ENCODE measurements at places on chromosomes 13 and 19. TPM values are rescaled to one million over a fixed set of nuclear protein-coding genes. Genes with fewer than 3 reads are reported as not detected.

DNA sequence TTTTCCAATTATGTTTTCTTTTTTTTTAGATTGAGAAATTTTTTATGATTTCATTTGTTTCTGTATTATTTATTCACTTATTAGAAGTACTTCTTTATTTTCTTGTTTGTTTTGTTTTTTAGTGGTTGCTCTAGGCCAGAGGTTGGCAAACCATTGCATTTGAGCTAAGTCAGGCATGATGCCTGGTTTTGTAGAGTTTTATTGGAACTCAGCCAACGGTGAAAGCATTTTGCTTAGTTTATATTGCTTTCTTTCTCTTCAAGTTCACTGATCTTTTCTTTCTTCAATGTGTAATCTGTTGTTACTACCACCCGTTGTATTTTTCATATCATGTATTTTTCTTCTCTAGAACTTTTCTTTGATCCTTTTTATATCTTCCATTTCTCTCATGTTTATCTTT is 19.7 kb downstream of the ZNF567 start:
- no peaks in the 10 kb centered on the region for H3K27me3 ChIP-seq
- H3K4me3 ChIP-seq = no peak overlapping the region
- no peak for DNase-seq
- H3K27ac ChIP-seq = no peak overlapping the region
- no peaks in the 10 kb centered on the region for H3K4me1 ChIP-seq
- peaks cover 81% of the 10 kb centered on the region for H3K36me3 ChIP-seq

- H3K36me3 ChIP-seq = no peaks in the 10 kb centered on the region
- H3K4me1 ChIP-seq = no peaks in the 10 kb centered on the region
- DNase-seq = no peak
- H3K27ac ChIP-seq = no peak overlapping the region
- H3K4me3 ChIP-seq = no peak overlapping the region
Observed at GRCh38 chr13:21684576-21684975, 13.7 kb downstream of the FGF9 start.

DNA sequence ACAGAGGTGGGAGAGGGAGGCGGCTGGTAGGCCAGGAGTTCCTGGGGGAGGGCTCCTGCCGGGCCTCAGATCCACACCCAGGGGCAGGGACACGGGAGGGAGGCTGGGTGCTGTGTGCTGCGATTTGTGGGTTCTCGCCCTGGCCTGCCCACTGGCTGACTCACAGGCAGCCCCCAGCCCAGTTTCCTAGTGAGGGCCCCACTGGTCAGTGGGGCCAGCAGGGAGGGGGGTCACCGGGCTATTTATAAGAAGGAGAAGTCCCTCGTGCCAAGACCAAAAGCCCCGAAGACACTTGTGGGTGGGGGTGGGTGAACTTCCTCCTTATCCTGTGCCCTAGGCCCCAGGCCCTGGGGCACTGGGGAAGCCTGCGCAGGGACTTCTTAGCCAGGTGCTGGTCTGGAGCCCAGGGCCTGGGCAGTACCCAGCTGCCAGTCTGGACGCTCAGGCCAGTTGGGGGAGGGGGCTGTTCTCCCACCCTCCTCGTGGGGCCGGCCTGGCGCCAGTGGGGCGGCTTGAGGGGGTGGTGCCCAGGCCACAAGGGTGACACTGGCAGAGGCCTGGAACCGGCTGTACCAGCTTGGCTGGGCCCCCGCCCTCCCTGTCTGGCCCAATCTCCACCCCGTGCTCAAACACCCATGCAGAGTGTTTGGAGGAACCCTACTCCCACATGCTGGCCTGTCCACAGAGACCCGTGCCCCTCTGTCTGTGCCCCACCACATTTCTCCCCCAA is 5.0 kb upstream of the JUNB start:
- H3K4me1 ChIP-seq = peaks cover 44% of the 10 kb centered on the region
- no peaks in the 10 kb centered on the region for H3K36me3 ChIP-seq
- H3K27me3 ChIP-seq = no peaks in the 10 kb centered on the region
- H3K4me3 ChIP-seq = no peak overlapping the region
- no peak for DNase-seq

- no peak overlapping the region for H3K27ac ChIP-seq
- H3K36me3 ChIP-seq = no peaks in the 10 kb centered on the region
- no peak overlapping the region for H3K4me3 ChIP-seq
- no peaks in the 10 kb centered on the region for H3K4me1 ChIP-seq
Observed at GRCh38 chr13:69556540-69557196, 551.0 kb upstream of the ATXN8OS start.

DNA sequence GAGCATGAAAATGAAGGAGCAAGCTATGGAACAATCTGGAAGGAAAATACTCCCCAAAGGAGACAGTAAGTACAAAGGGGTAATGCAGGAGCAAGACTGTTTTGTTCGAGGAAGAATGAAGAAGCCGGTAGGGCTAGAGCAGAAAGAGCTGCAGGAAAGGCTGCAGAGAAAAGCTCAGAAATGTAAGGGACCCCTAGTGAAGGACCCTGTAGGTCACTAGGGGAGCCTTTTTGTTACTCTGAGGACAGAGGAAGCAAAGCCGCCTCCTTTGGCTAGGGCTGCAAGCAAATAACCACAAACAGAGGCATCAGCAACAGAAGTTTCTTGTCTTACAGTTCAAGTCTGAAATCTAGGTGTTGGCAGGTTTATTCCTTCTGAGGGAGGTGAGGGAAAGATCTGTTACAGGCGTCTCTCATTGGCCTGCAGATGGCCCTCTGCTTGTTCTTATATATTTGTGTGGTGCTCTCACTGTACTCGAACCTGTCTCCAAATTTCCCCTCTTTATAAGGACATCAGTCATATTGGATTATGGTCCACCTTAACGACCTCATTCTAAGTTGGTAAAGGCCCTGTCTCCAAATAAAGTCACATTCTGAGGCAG is 362.3 kb downstream of the COG6 start:
- H3K4me1 ChIP-seq = no peaks in the 10 kb centered on the region
- no peak overlapping the region for H3K27ac ChIP-seq
- no peaks in the 10 kb centered on the region for H3K36me3 ChIP-seq

DNA sequence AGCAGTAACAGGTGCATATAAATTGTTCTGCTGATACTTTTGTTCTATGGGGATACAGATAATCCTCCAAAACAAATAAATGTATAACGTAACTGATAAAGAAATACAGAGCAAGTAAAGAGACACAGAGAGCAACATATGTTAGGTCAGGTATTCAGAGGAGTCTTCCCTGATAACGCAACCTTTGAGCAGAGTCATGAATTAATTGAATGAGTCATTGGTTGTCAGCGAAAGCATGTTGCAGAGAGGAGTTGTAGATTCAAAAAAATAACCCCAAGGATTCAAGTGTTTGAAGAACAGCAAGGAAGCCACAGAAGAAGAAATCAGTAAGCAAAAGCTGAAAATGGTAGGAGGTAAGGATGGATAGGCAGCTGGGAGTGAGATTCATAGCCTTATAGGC is 245.2 kb downstream of the TBC1D4 start:
- peaks cover 6% of the 10 kb centered on the region for H3K27me3 ChIP-seq
- H3K4me3 ChIP-seq = no peak overlapping the region
- H3K27ac ChIP-seq = no peak overlapping the region
- H3K36me3 ChIP-seq = peaks cover 2% of the 10 kb centered on the region
- no peaks in the 10 kb centered on the region for H3K4me1 ChIP-seq

DNA sequence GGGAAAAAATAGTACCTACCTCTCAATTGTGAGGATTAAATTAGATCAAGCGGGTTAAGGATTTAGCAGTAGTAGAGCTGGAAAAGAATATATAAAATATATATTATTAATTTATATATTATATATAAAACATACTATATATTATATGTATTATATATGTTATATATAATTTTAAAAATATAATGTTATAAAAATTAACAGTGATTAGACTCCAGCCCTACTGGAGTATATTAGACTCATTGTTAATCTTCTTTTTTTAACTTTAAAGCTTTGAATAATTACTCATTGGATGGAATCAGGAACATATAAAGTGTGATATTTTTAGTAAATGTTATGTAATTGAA is 380 bp upstream of the MRPL54 start:
- H3K36me3 ChIP-seq = peaks cover 7% of the 10 kb centered on the region
- H3K4me1 ChIP-seq = peaks cover 23% of the 10 kb centered on the region
- peak overlapping the region; percentile 96 for H3K4me3 ChIP-seq

- no peak overlapping the region for H3K4me3 ChIP-seq
- no peak overlapping the region for H3K27ac ChIP-seq
- H3K36me3 ChIP-seq = no peaks in the 10 kb centered on the region
- no peak for DNase-seq
- H3K27me3 ChIP-seq = peaks cover 5% of the 10 kb centered on the region
Observed at GRCh38 chr19:3234800-3235199, 10.3 kb downstream of the CELF5 start.

DNA sequence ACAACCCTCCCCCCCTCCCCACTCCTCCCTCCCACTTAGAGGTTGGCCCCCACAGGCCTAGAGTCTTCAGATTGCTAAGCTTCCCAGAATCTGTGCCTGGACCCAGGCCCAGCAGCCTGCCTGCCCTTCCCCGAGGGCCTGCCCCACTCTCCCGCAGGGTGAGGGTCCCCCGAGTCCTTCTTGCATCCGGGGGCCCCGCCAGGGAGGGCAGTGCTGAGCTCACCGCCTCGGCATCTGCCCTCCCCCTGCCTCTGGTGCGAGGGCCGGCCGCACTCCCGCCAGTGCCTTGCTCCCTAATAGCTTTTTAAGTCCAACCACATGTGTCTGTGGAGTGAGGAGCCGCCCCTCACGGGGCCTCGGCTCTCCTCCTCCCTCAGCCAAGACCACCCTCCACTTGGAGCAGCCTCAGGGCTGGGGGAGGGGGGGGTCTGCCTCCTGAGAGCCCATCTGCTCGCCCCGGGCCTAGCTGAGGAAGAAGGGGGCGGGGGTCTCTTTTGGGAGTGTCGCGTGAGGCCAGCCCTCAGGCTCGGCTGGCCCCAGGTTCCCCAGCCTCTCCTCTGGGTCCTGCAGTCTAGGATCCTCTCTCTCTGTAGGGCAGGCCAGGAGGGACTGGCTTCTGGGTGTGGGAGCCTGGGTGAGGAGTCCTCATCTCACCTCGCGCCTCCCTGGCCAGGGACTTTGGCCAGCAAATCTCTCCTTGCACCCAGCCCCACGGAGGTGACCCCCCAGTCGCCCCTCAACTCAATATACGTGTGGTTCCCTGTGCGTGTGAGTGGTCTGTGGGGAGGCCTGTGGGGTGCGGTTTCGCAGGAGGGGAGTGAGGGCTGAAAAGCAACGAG is 47.2 kb downstream of the LYL1 start:
- peak overlapping the region; percentile 58 for H3K4me3 ChIP-seq
- H3K4me1 ChIP-seq = peaks cover 94% of the 10 kb centered on the region
- no peaks in the 10 kb centered on the region for H3K27me3 ChIP-seq
- peak overlapping the region; percentile 94 for H3K27ac ChIP-seq

DNA sequence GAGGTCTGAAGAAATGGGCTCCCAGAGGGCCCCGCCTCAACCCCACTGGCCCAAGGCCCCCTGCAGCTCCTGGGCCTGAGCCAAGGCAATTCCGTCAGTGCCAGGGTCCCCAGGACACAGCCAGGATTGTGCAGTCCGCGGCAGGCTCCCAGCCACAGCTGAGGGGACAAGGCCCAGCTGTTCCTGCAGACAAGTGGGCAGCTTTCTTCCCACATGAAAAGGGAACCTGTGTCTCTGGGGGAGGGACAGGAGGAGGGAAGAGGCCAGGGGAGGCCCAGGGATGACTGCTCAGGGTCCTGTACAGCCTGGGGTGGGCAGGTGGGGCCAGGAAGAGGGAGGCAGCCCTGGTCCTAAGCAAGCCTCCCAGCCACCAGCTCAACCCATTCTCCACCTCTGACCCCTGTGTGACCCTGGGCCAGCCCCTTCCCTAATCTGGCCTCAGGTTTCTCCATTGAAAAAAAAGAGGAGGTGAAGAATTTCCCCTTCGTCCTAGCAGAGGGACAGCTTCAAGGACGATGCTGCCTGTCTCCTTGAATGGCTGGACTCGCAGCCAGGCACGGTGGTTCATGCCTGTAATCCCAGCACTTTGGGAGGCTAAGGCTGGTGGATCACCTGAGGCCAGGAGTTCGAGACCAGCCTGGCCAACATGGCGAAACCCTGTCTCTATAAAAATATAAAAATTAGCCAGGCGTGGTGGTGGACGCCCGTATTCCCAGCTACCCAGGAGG is 20.5 kb upstream of the VSTM2B start:
- DNase-seq = no peak
- no peaks in the 10 kb centered on the region for H3K4me1 ChIP-seq
- no peak overlapping the region for H3K4me3 ChIP-seq

GRCh38 chr19:5403968-5404640 is 51.1 kb upstream of the ZNRF4 start:
- no peak overlapping the region for H3K4me3 ChIP-seq
- peak; percentile 96 for DNase-seq
- no peaks in the 10 kb centered on the region for H3K4me1 ChIP-seq
- H3K27me3 ChIP-seq = peaks cover 15% of the 10 kb centered on the region
- H3K36me3 ChIP-seq = no peaks in the 10 kb centered on the region

DNA sequence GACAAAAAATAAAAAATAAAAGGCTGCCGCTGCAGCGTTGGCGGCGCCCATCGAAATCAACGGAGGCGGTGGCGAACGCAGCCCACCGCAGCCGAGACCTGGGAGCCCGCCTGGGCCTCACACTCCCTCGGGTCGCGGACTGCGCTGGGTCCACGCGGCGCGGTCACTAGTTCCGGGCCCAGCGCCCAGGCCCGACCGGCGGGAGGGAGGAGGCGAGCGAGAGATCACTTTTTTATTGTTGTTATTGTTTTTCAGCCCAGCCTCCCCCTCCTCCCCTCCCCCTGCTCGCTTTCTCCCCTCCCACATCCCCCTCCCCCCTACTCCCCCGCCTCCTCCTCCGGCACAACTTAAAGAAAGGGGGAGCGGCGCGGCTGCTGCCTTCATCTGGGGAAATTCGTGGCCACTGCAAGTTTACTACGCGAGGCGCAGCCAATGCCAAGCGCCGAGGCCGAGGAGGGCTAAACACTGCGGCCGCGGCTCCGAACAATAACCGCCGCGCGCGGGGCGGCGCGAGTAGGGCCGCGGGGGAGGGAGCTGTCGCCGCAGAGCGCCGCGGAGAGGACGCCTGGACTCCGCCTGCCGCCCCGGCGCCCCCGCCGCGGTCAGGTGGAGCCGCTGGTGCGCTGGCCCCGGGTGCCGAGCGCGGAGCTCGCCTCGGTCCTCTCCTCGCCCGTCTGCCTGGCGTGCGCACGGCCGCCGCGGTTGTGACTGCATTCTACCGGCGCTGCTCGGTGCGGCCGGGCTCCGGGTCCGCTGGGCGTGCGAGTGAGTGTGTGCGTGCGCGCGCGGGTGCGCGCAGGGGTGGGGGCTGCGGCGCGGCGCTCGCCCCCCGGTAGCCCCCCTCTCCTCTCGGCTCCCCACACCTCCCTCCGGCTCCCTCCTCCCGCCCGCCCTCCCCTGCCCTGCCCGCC is 505 bp upstream of the ZIC2 start:
- peak overlapping the region; percentile 84 for H3K27ac ChIP-seq
- peak overlapping the region; percentile 77 for H3K4me3 ChIP-seq
- peaks cover 29% of the 10 kb centered on the region for H3K36me3 ChIP-seq
- H3K27me3 ChIP-seq = no peaks in the 10 kb centered on the region

Gene BEST2
- total RNA-seq = not detected

Gene ATP1A3
- not detected for total RNA-seq

Gene HSD17B14
- total RNA-seq = 29.1 TPM

Gene ZNF256
- total RNA-seq = 6.3 TPM

Gene KIR2DL1
- not detected for total RNA-seq

Data from osteocyte (in vitro differentiated cells).